ENCODE measurements at places on chromosomes 3 and 15. TPM values are rescaled to one million over a fixed set of nuclear protein-coding genes. Genes with fewer than 3 reads are reported as not detected.

GRCh38 chr3:155846119-155846518 is 8.1 kb downstream of the SLC33A1 start:
- no peak for DNase-seq

DNA sequence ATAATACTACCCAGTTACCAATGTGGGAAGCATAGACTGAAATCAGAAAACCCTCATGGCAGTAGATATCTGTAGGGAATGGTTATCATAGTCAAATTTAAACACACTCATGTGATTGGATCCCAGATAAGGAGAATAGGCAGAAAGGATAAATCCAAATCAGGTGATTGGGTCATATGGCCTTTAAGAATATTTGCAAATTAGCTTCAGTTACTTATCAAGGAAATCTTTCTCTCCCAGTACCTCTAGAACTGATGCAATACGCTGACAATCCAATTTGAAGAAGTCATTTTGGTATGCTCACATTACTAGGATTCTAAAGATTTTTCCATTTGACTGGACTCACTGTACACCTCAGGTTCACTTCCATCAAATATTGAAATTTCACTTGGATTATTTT is 87.7 kb upstream of the MNS1 start:
- DNase-seq, result no peak

DNA sequence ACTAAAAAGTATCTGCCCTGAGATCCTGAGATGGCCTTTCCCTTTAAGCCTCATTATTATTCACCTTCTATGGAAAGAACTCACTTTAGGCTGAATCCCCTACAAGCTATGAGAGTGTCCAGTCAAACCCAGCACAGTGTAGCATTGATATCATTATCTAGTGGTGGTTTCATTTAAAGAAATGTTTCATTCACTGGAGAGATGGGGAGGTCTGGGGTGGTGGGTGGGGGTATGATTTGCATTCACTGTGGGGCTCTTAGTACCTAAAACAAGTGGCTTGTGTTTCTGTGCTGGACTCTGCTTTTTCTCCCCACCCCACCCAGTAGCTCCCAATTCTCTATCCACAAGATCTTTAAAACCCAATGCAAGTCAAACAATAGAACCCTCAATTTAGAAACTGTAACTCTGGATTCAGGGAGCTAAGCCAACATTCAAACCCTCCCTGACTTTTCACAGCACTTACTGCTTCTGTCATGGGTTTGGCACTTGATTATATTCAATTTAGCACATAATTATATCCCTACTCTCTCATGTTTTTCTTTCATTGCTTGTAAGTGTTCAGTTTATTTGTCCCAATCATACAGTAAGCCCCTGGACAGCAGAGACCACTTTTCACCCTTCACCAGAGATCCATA is 310.5 kb upstream of the THBS1 start:
- no peak for DNase-seq

The CELF6 gene
- 0.37 TPM for total RNA-seq

- DNase-seq, result no peak
These were observed 208.2 kb upstream of the CMC1 start for GRCh38 chr3:28033059-28033784.

The CHRNA3 gene
- not detected for total RNA-seq

DNA sequence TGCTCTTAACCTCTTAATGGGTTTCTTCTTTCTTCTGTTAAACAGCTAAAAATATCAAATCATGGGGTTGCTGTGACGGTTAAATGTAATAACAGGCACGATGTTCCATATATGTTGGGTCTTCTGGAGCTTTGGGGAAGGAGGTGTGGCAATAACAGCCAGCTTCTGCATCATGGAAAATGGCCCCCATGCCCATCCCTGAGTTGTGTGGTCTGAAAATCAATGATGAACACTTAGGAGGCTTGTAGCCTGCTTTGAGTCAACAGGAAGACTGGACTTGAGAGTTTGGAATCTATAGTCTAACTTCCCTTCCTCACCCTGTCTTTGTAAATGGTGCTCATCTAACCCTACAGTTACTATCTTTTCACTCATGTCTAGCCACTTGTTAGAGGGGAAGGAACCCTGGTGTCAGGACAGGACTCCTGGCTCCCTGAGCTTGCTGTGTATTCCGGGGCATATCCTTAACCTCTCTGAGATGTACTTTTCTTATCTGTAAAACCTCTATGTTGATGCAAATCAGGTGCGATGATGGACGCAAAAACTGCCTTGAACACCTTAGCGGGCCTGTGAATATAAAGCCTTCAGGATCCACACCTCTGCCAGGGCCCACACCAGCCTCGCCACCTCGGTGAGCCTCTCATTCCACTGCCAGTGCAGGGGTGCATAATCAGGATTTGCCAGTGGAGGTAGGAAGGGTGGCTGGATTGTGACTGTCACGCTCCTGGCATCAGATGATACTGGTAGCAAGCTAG is 27.5 kb downstream of the SMAD3 start:
- no peak for DNase-seq

DNA sequence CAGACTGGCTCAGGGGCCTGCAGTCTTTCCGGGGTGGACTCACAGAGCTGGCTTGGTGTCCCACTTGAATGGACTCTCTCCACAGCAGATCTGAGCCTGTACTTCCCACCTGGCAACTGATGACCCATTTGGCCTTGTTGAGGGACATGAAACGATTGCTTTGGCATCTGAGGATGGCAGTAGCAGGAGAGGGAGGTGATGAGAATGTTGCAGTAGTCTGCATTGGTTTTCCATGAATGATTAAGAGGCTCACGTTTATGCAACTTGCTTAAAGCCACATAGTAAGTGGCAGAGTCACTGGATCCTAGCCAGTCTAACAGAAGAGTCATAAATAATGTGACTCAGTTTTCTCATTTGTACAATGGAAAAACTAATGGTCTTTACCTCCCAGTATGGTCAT is 21.9 kb downstream of the IL20RB start:
- DNase-seq, result no peak

DNA sequence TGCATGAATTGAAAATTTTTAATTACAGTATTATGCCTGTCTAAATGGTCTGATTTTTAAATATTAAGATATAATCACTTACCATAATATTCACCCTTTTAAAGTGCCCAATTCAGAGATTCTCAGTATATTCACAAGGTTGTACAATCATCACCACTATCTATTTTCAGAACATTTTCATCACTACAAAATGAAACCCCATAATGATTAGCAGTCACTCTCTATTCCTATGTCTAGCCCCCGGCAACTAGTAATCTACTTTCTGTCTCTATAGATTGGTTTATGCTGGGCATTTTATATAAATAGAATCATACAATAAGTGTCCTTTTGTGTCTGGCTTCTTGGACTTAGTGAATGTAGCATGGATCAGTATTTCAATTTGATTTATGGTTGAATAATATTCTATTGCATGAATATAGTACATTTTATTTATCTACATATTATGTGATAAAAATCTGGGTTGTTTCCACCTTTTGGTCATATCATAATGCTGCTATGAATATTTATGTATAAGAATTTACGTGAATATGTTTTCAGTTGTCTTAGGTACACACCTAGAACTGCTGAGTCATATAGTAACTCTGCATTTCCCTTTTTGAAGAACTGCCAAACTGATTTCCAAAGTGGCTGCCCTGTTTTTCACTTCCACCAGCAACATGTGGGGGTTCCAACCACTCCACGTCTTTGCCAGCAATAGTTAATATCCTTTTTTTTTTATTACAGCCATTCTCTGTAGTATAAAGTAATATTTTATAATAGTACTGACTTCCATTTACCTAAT is 485.7 kb upstream of the ZNF385D start:
- DNase-seq, result no peak

DNA sequence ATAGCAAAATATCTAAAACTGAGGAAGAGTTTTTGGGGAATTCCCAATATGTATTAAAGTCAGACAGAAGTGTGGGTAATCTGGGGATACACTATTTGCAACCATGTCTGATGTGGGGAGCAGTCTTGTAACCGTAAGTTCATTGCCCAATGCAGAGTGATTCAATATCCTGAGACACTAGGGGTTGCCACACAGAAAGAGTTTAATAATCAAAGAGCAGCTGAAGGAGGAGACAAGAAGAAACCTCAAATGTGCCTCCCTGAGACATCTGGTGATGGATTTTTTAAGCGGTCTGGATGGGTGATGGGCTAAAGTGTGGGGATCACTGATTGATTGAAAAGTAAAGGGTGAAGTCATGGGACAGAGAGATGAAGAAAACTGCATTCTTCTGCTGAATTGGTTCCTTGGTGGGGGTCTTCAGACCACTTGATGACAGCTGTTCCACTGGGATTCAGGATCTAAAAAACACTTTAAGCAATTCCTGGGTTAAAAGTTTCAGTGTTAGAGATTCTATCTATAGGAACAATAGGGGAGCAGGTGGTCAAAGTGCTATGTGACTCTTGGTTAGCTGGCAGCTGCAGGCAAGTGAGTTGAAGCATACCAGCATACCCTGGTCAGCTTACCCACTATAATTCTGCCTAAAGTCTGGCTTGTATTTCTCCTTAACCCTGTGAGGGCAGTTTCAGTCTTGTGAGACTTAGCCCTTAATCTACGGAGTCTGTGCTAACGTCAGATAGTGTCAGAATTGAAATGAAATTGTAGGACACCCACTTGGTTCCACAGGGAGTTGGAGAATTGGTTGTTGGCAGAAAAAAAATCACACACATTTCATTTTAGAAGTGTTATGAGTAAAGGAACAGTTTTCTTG is 425.9 kb upstream of the TGFBR2 start:
- DNase-seq, result no peak

The SV2B gene
- 0.05 TPM for total RNA-seq

GRCh38 chr3:49020330-49021212 is 1.4 kb upstream of the NDUFAF3 start:
- peak; percentile 56 for DNase-seq

- no peak for DNase-seq
These were observed 31.0 kb downstream of the KLHL6 start for GRCh38 chr3:183524476-183524875.

The CEP19 gene
- total RNA-seq, result 5.6 TPM

GRCh38 chr3:24624938-24625681 is 130.5 kb upstream of the THRB start:
- DNase-seq, result no peak

- no peak for DNase-seq
These were observed 3.2 kb upstream of the ANXA2 start for GRCh38 chr15:60400944-60401343.

- DNase-seq, result no peak
These were observed 268.8 kb downstream of the MEX3B start for GRCh38 chr15:81776976-81777375.

- no peak for DNase-seq
These were observed 202.6 kb upstream of the MCTP2 start for GRCh38 chr15:94028809-94029208.

DNA sequence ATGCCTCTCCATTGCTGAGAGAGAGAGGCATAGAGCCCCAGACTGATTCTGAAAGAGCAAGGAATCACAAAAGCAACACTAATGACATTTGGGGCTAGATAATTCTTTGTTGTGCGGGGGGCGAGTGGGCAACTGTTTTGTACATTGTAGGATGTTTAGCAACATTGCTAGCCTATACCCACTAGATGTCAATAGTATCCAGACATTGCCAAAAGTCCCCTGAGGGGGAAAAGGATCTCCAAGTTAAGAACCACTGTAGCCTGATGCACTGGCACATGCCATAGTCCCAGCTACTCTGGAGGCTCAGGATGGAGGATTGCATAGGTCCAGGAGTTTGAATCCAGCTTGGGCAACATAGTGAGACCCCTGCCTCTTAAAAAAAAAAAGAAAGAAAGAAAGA is 22.8 kb upstream of the GOLM2 start:
- DNase-seq, result no peak

The C2CD4B gene
- 0.37 TPM for total RNA-seq

DNA sequence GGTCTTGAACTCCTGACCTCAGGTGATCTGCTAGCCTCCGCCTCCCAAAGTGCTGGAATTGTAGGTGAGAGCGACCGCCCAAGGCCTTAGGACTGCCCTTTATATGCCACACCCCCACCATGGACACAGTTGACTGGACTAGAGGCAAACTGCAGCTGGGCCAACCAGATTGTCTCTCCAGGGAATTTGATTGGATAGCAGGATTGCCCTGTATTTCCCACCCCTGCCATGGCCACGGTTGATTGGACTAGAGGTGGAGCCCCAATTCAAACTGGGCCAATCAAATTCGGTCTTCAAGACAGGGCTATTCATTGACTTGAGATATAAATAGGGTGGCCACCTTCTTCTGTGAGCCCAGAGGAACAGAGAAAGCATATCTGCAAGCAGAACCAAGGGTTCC is 6.9 kb upstream of the CLPX start:
- DNase-seq, result peak; percentile 11

The POTEB gene
- total RNA-seq, result not detected

The CPN2 gene
- not detected for total RNA-seq

DNA sequence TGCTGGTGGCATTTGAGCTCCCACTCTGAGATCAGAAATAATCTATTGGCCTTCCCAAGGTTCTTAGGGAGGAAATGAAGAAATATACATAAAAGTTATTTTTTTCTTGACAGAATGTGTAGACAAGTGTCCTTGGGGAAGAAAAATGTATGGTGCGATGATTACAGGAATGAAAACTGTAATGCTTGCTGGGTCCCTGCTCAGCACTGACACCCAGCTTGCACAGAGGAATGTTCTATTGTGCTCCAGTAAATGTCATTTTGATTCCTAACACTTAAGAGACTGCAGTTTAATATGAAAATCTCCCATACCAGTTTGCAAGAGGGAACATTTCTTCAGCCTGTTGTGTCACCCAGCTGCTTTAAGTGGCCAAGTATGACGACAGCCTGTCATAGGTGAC is 271.3 kb upstream of the TPM1 start:
- no peak for DNase-seq

- DNase-seq, result no peak
These were observed 278.1 kb upstream of the CADM2 start for GRCh38 chr3:84680700-84681099.

DNA sequence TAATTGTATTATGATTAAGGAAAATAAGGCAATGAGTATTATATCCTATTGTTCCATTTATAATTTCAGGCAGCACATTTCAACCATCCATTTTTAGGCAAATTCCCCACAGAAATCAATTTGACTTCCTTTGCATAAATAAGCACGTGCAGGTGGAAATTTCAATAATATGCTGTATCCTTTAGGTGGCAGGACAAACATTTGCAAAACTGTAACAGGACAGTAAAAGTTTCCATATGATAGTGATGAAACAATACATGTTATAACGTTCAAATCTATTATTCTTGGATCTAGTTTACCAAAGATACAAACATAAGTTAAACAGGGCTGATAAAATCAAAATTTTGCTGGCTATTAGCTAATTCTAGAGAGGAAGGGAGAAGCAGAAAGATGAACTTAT is 8.5 kb downstream of the UACA start:
- no peak for DNase-seq

The CCR9 gene
- total RNA-seq, result not detected

All from activated CD4-positive, alpha-beta T cell treated with anti-CD3 and anti-CD28 coated beads for 36 hours (primary cell).